ENCODE measurements at places on chromosomes 7 and 10.

- no peak for DNase-seq
Observed at GRCh38 chr10:112390125-112390703, 16.3 kb downstream of the ACSL5 start.

- no peak for DNase-seq
Observed at GRCh38 chr7:21616796-21617436, 74.1 kb downstream of the DNAH11 start.

DNA sequence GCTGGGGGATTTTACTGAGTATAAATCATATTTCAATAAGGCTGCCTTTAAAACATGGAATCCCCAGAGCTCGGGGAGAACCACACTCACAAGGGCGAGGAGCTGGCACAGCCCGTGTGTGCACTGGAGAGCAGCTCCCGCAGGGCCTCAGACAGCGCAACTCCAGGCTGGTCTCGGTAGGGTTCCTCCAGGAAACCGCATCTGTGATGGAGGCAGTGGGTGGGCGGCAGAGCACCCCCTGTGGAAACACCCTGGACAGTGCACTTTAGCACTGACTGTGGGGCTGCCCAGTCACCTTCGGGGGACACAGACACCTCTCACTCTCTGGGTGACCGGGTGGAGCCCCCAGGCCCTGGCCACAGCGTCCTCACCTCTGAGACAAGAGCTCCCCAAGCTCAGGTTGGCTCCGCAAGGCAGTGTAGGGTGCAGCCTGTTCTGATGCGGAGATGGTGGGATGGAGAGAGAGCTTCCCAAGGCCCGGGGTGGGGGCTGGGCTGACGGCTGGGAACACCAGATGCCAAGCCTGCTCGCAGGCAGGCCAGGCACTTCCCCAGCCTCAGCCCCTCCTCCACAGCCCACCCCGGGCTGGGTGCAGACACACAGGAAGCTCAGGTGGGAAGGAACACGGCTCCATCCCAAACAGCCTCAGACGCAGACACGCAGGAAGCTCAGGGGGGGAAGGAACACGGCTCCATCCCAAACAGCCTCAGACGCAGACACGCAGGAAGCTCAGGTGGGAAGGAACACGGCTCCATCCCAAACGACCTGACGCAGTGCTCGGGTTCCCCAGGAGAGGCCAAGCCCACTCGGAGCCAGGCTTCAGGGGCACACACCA is 224.4 kb downstream of the MAD1L1 start:
- DNase-seq = no peak

DNA sequence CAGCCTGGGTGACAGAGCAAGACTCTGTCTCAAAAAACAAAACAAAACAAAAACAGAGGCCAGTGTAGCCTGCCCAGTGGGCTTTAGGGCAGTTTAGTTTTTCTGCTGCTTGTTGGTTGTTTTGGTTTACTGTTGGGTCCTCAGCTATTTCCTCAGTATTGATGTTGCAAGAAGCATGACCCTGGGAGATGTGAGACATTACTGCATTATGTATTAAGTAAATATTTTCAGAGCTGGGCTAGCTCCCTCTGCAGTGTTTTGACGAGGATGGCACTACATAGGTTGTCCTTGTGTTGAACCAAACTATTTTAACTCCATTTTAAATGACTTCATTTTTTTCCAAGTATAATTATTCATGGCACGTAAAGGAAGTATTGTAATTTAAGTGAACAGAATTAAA is 4.8 kb downstream of the AKAP9 start:
- DNase-seq = no peak

DNA sequence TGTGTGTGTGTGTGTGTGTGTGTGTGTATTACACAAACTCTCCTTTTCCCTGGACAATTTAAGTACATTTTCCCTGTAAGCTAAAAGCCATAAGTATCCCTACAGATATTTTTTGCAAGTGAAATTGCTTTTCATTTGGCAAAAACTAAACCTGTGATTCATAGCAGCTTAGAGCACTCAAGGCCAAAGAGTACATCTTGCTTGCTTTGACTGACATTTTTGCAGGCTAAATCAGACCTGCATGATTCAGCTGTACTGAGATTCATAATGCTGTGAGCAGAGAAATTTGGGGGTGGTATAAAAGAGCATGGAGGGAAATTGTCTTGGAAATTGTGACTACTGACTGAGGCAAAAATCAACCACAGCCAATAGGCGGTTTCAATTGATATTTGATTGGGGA is 500.4 kb downstream of the GFRA1 start:
- no peak for DNase-seq

- DNase-seq = no peak
Observed at GRCh38 chr7:116843378-116843777, 19.0 kb upstream of the CAPZA2 start.

DNA sequence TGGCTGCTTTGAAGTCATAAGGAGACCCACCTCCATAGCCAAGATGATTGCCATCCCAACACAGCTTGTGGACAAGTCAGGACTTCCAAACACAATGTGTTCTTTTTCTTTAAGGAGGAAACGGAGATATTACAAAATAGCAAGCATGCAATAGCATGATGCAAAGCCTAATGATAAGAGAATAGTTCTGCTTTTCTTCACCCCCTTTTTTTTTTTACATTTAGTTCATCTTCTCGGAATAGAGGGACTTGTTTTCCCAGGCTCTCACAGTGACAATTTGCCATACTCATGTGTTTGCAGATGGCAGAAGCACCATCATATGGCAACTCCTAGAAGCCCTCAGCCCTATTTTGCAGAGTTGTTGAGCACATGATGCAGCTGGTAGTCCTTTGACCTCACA is 119.8 kb downstream of the ITGB8 start:
- no peak for DNase-seq

GRCh38 chr7:42385912-42386311 is 148.9 kb upstream of the GLI3 start:
- DNase-seq = no peak

DNA sequence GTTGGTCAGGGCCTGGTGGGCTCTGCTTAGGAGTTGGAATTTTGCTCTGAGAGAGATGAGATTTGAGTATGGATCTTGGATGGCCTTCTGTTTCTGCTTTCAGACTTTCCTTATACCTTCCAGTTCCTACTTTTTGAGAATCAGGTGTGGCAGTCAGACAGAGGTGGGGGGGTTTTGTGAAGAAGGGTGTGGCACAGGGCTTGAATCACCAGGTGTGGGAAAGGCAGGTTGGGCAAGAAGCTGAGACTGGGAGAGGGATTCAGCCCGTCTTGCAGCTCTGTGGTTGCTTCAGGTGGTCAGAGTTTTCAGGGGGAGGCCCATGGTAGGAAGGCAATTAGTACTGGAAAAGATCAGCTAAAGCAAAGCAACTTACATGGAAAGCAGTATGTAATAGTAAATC is 340.2 kb downstream of the LRMDA start:
- DNase-seq = no peak

DNA sequence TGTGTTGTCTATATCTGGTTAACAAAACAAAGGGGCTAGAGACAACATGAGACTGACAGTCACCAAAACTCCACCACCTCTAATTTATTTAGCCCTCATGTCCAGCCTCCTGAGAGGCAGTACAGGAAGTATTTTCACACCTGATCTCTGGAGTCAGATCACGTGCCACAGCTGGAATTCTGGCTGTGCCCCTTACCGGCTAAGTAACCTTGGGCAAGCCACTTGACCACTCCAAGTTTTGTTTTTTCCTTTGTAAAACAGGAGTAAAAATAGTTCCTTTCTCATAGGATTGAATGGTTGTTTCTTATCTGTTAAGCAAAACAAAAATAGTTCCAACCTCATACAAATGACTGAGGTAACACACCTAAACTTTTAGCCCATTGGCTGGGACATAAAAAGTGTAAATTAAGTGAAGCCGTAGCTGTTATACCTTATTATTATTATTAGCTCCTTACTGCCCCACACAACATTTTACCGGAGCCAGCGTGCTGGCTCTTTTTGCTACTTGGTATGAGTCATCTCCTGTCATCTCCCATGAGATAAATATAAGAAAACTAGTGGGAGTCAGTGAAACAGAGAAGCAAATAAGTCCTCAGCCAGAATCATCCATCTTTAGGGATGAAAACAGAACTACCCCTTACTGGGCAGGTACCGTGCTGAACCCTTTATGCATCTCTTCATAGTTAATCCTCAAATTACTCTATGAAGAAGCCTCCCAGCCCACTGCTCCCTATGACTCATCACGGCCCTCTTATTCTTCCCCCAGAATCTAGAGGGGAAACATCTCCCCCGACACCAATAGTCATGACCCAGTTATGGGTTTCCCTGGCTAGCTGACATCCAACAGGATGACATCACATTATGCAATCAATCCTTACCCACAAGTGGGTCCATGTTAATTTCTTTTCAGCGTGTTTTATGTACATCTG is 44.9 kb downstream of the PPP1R3C start:
- DNase-seq = no peak

- DNase-seq = peak; percentile 32
Observed at GRCh38 chr10:96339956-96340904, 18.6 kb downstream of the OPALIN start.

DNA sequence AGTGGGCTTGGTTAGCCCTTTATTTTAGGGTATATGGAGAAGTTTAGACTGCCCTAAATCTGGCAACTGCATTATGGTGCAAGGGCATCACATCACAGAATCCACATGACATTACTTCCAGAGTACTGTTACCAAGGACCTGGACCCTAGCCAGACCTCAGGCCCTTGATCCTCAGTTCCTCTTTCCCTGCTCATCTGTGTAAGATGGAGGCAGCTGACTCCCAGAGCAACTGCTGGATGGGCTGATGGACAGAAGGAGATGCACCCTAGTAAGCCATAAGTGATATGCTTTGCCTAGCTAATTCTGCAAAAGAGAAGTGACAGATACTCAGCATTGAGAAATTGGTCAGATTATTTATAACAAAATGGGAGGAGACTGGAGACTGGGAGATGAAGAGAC is 131.7 kb downstream of the DYNC1I1 start:
- no peak for DNase-seq

DNA sequence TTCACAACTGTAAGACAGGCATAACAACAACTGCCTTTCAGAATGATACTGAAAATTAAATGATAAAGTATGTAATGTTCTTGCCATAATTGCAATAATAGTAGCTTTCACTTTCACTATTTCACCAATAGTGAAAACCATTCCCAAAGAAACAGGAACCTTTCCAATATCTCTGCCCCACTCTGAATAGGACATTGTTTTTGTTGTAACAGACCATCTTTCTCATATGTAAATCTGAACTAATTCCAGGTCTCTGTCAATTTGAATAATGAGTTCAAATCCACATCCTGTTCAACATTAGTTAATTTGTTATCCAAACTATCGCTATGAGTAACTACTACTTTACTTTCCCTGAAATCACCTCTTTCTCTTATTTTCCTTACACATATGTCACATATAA is 148.0 kb downstream of the LRRN3 start:
- no peak for DNase-seq

DNA sequence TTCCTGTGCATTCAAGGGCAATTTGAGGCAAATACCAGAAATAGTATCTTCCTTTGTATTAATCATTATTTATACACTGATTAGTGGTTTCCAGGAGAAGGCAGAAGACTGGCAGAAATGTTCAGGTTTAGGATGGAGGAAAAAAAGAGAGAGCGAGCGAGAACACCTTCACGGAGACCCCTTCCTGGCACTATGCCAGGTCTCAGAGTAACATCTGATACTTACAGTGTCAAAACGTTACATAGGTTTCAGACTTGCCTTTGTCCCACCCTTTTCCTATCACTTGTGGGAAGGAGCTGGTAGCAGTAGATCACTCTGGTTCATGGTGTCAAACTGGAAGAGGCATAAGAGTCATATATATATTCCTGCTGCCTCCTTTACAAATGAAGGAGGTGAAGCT is 652 bp downstream of the OR2A12 start:
- DNase-seq = no peak

- DNase-seq = no peak
Observed at GRCh38 chr7:50227726-50228125, 76.8 kb upstream of the IKZF1 start.

GRCh38 chr10:116444527-116445142 is 17.0 kb downstream of the PNLIPRP3 start:
- DNase-seq = no peak

DNA sequence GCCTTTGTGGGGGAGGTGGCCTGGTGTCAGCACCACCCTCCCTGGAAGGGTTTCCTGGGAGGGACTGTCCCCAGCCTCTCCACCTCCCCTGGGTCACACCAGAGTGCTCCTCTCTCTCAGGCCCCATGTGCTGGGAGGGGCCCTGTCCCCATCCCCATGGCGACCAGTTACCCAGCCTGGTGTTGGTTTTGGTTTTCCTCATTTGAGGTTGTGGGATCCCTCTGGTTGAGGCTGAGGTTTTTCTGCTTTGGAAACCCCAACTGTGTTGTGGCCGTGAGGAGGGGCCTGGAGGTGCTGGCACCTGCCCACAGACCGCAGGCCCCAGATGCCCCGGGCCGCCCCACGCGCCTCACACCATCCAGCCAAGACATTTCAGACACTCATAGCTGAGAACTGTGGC is 106.3 kb downstream of the GRK5 start:
- peak; percentile 68 for DNase-seq

- DNase-seq = no peak
Observed at GRCh38 chr7:142788303-142789289, 17.8 kb downstream of the PRSS2 start.

Data from stimulated activated CD8-positive, alpha-beta memory T cell treated with anti-CD3 and anti-CD28 coated beads, Interleukin-2, amount 100 ng/mL, for 48 hours (primary cell).